ENCODE measurements at places on chromosomes 2 and 18.

DNA sequence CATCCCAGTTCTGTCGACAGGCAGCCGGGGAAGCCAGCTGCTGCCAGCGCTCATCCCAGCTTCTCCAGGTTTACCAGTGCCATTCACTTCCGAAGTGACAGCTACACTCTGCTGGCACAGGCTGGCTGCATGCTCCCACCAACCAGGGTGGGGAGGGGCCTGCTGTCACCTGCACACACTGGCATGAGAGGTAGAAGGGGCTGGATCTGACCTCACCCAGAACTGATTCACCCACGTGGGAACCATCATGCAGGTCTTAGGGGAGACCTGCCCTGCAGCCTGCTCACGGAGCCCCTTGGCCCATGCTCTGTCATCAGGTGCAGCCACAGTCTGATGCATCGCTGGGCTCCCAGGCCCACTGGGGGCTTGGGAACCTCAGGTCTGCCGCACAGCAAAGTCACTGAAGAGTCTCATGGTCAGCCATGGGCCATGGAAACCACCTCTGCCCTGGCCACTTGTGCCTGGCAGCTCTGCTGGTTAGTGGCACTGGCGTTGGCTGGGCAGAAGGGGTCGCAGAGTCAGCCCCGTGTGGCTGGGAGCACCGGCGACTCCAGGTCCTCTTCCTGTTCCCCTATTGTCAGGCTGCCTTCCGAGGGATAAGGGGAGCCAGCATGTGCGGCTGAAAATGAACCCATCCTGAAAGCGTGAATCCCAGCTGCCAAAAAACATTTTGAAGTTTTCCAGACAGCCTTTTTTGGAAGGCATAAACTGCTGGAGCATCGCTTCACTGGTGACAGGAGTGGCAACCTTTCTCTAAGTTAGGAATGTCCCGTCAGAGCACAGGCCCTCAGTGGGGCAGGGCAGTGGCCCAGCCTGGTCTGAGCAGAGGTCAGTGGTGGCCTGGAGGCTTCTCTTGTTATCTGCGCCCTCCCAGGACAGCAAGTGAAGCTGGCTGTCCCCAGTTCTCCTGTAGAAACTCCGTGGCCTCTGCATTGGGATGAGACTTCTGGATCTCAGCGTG, 157.8 kb downstream of the SEPTIN10 start:
- H3K4me1 ChIP-seq, result peaks cover 15% of the 10 kb centered on the region
- DNase-seq, result peak; percentile 83
- no peak overlapping the region for H3K4me3 ChIP-seq
- no peaks in the 10 kb centered on the region for H3K27me3 ChIP-seq

DNA sequence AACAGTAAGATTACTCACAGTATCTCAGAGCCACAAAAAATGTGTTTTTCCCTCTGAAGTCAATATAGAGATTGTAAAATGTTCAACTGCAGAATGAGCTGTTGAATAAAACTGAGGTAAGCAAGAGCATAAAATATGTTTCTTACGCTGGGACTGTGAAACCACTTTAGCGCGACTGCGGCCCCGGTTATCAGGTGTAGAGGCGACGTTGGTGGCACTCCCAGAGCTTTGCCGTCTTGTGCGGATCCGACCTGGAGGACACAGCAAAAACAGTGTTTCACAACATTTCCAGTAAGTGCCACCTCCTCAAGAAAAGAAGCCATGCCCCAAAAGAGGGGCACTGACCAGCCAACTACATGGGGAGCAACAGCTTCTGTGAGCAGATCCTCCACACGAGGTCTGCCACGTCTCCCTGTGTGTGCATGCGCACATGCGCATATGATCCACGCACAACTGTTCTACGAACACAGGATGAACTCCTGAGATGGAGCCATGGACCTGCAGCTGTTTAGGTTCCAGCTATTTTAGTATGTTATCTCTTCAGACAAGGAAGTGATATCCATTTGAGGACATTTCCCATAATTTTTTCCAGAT, 100.7 kb upstream of the RNU4ATAC start:
- H3K27ac ChIP-seq, result no peak overlapping the region
- H3K4me3 ChIP-seq, result no peak overlapping the region
- no peak for DNase-seq

DNA sequence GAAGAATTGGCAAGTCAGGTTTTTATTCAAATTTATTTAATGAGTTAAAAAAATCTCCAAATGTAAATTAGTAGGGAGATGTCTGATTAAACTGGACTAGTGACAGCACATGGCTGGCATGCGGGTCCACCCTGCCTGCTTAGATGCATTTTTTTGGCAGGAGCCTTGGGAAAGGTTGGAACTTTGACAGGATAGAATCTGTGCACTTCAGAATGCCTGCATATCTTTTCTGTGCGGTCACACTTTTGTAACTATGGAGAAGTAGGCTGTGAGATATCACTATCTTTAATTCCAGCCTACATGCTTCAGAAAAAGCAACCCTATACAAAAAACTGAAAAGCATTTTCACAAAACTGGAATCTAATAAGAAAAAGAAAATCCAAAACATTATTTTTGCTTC, 317.8 kb downstream of the MBD2 start:
- no peaks in the 10 kb centered on the region for H3K4me1 ChIP-seq
- DNase-seq, result peak; percentile 55
- H3K4me3 ChIP-seq, result no peak overlapping the region
- no peaks in the 10 kb centered on the region for H3K27me3 ChIP-seq
- H3K36me3 ChIP-seq, result no peaks in the 10 kb centered on the region

DNA sequence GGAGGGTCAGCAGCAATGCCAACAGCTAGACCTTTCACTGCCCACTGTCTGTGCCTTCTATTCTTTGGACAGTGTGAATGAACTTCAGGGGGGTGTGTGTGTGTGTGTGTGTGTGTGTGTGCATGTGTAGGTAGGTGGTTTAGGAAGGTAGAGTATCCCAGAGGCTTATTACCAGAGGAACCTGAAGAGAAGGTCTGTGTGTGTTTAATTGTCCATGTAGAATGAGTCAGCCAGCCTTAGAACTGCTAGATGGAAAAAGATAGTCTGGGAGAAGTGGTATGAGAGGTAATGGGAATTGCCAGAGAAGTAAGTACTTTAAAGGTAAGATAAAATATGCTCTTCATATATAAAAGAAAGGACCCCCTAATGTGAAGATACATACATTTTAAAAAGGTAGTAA, 522.2 kb downstream of the PIK3C3 start:
- H3K36me3 ChIP-seq, result no peaks in the 10 kb centered on the region
- no peak overlapping the region for H3K27ac ChIP-seq
- DNase-seq, result no peak
- no peaks in the 10 kb centered on the region for H3K4me1 ChIP-seq

DNA sequence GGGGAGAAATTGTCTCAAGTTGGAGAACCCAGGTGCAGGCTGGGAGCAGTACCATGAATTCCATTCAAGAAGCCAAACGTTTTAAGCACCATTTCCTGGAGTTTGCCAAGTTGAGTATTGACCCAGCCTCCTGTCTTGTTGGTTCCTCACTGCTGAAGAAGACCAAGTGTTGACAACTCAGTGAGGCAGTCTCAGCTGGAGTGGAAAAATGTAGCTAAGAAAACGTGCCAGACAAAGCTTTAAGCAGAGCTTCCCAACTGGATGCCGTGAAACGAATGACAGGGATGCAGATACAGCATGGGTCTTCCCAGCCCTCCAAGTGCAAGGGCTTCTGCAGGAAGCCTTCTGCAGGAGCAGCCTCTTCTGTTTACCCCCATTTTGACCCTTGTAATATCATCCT, 778 bp upstream of the INPP1 start:
- H3K27ac ChIP-seq, result no peak overlapping the region
- no peak overlapping the region for H3K4me3 ChIP-seq
- no peaks in the 10 kb centered on the region for H3K4me1 ChIP-seq
- no peak for DNase-seq
- no peaks in the 10 kb centered on the region for H3K27me3 ChIP-seq
- no peaks in the 10 kb centered on the region for H3K36me3 ChIP-seq

DNA sequence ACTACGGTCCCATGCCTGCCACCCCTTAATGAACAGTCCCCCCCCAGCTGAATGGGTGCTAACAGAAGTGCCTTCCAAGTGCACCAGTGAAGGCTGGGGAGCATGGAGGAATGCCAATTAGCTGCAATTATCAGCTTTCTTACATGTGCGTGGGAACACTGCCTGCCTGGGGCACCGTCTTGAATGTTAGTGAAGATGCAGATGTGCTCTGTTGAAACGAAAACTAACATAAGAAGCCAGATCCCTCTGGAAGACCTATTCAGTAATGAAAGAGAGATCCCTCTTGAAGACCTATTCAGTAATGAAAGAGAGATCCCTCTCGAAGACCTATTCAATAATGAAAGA, 154.5 kb downstream of the CLIP4 start:
- no peak overlapping the region for H3K27ac ChIP-seq
- no peaks in the 10 kb centered on the region for H3K36me3 ChIP-seq
- H3K27me3 ChIP-seq, result no peaks in the 10 kb centered on the region
- DNase-seq, result no peak
- H3K4me1 ChIP-seq, result peaks cover 2% of the 10 kb centered on the region

DNA sequence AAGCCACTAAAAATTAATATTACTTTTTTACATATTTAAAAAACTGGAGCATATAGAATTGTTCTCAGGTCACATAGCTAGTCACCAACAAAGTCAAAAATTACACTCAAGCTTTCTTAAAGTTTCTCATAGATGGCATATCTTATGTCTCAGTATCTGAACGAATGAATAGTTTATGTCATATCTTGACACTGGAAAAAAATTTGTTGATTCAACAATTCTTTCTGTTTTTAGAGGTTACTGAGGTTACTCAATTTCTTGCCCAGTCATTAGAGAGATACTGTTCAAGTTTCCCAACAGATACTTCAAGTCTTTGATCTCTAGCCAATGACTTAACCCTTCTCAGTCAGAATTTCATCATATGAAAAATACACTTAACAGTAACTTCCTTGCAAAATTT, 113.1 kb upstream of the XIRP2 start:
- no peak overlapping the region for H3K27ac ChIP-seq
- H3K4me1 ChIP-seq, result no peaks in the 10 kb centered on the region
- H3K4me3 ChIP-seq, result no peak overlapping the region
- DNase-seq, result no peak
- no peaks in the 10 kb centered on the region for H3K27me3 ChIP-seq

- no peaks in the 10 kb centered on the region for H3K36me3 ChIP-seq
- peaks cover 37% of the 10 kb centered on the region for H3K4me1 ChIP-seq
- no peak overlapping the region for H3K4me3 ChIP-seq
- peak overlapping the region; percentile 98 for H3K27ac ChIP-seq
- peak; percentile 99 for DNase-seq
Observed at GRCh38 chr2:27798948-27799645, 27.6 kb downstream of the MRPL33 start.

DNA sequence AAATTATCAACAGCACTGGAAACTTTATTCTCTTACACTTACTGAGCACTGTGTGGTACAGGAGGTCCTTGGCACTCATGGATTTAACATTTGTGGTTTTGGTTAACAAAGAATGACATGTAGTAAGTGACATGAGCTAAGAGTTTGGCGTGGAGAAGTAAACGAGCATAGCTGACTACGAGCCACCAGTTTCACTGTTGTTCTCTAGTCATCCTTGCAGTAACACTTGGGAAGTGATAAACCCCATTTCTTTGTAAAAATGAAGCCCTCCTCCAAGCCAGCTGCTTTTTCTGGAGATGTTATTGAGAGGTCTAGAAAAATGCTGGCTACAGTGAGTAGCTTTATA, 32.7 kb downstream of the QPCT start:
- peaks cover 5% of the 10 kb centered on the region for H3K4me1 ChIP-seq
- no peaks in the 10 kb centered on the region for H3K36me3 ChIP-seq
- no peak overlapping the region for H3K27ac ChIP-seq
- H3K27me3 ChIP-seq, result no peaks in the 10 kb centered on the region

DNA sequence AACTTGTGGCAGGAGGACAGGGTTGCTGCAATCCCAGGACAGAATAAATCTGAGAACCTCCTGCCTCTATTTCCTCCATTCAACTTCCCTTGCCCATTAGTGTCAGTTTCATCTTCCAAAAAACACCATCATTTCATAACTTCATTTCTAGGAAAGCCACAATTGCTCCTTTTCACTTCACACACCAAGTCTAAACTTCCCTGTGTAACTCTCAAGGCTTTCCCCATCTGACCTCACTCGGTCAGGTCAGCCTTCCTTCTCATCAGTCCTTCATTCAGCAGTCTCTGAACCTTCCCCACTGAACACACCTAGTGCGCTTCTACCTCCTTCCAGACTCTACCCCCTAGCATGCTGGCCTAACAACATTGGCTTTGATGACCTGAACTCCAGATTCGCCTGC, 35.8 kb downstream of the TCF7L1 start:
- no peak overlapping the region for H3K4me3 ChIP-seq
- H3K4me1 ChIP-seq, result peaks cover 8% of the 10 kb centered on the region
- H3K36me3 ChIP-seq, result peaks cover 3% of the 10 kb centered on the region
- no peak for DNase-seq
- H3K27ac ChIP-seq, result no peak overlapping the region

DNA sequence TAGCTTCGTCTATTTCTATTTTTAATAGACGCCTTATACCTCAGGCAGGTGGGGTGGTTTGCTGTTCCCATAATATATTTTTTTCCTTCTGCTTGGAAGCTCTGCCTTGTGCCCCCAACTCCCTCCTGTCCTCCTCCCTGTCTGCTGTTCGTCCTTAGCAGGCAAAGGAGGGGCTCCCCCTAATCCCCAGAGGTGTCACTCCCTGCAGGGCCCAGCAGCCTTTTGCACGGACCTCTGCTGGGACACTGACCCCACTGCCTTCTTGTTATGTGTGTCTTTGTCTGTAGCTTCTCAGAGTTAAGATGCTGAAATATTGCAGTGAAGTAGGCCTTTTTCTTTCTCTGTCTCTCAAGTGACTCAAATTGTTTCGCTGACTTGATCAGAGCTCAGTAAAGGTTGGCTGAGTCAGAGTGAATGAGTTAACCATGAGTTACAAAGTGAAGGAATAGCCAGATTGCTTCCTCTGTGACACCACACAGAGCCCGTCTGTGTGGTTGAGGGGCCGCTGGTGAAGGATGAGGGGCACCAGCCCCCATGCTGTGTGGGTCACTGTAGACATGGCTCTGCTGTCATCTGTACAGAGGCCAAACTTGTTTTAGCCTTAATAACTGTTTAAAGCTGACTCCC, 47.7 kb downstream of the PRKCE start:
- no peak overlapping the region for H3K4me3 ChIP-seq
- H3K27me3 ChIP-seq, result no peaks in the 10 kb centered on the region
- no peak for DNase-seq
- no peaks in the 10 kb centered on the region for H3K36me3 ChIP-seq
- H3K27ac ChIP-seq, result no peak overlapping the region
- peaks cover 8% of the 10 kb centered on the region for H3K4me1 ChIP-seq

GRCh38 chr2:25042321-25043240, 705 bp downstream of the EFR3B start:
- H3K27ac ChIP-seq, result no peak overlapping the region
- H3K4me1 ChIP-seq, result peaks cover 15% of the 10 kb centered on the region
- H3K27me3 ChIP-seq, result peaks cover 4% of the 10 kb centered on the region
- H3K36me3 ChIP-seq, result no peaks in the 10 kb centered on the region
